ENCODE measurements at places on chromosomes 12 and 14.
A peak's percentile ranks its signal among the peaks of the same experiment; 100 is the strongest.

DNA sequence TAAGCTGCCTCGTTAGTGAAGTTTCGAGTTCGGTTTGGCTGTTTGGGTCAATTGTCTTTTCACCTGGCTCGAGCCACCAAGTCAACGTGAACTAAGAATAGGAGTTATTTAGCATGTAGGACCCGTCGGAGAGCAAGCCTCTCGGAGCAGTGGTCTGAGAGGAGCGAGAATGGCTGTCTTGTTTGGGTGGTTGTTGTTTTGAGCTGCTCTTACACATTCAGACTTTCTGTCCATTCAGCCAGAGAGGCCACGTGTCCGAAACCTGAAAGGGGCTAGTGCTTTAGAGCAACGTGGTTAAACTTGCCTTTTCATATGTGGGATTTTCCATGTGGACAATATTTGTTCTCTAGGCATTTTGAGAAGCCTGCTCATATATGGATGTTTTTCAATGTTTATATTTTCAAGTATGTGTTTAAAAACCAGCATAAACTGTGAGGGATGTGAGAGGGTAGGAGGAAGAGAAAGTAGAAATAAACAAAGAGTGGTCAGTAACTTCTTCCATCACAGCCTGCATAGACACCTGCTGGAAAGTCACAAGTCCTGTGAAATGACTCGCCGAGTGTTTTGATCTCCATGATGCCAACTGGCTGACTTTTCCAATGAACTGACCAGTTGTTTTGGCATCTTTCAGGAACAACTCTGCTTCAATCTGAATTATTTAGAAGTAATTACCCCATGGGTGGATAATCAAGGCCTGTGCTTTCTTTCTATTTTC, 221.0 kb downstream of the ASCL1 start:
- DNase-seq: no peak

GRCh38 chr14:57302883-57303282, 34.1 kb downstream of the AP5M1 start:
- DNase-seq: no peak

- DNase-seq: no peak
Measured at GRCh38 chr12:662566-663292, 516 bp downstream of the NINJ2 start.

DNA sequence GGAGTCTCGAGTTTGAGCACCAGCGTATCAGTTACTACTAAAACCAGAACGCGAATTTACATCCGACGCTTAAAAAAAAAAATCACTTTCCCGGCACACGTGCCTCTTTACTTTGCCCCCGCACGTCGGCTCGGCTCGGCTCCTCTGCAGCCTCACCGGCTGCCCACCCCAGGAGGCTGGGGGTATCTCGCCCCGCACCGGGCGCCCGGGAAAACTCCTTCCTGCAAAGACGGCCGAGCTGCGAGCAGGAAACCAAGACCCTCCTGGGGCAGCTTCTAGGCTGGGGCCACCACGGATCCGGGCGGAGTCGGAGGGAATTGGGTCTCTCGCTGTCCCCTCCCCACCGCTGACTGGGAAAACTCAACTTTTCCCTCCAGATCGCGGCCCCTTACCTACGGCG, 610 bp downstream of the VSIG10 start:
- DNase-seq: peak; percentile 7

GRCh38 chr14:68822132-68822651, 29.3 kb upstream of the ZFP36L1 start:
- no peak for DNase-seq

- DNase-seq: no peak
Measured at GRCh38 chr14:31159682-31160296, 47.8 kb downstream of the HECTD1 start.

DNA sequence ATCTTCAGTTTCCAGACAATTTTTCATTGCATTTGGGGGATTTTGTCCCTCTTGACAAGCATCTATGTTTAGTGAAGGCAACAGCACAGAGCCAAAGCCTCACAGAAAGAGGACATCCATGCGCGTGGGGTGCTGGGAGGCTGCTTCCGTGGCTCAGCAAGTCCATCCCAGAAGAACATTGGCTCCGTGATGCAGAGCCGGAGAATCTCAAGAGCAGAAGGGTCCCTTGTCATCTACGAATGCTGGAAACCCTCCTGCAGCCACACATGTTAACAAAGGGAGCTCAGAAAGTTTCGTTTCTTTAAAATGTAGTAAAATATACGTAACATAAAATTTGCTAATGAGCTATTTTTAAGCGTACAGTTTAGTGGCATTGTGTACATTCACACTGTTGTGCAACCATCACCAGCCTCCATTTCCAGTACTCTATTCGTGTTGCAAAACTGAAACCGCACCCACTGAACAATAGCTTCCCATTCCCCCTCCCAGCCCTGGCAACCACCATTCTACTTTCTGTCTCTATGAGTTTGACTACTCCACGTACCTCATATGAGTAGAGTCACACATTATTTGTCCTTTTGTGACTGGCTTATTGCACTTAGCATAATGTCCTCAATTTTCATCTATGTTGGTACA, 185.9 kb downstream of the TTC7B start:
- no peak for DNase-seq

- DNase-seq: no peak
Measured at GRCh38 chr12:94623161-94623920, 27.0 kb downstream of the TMCC3 start.

DNA sequence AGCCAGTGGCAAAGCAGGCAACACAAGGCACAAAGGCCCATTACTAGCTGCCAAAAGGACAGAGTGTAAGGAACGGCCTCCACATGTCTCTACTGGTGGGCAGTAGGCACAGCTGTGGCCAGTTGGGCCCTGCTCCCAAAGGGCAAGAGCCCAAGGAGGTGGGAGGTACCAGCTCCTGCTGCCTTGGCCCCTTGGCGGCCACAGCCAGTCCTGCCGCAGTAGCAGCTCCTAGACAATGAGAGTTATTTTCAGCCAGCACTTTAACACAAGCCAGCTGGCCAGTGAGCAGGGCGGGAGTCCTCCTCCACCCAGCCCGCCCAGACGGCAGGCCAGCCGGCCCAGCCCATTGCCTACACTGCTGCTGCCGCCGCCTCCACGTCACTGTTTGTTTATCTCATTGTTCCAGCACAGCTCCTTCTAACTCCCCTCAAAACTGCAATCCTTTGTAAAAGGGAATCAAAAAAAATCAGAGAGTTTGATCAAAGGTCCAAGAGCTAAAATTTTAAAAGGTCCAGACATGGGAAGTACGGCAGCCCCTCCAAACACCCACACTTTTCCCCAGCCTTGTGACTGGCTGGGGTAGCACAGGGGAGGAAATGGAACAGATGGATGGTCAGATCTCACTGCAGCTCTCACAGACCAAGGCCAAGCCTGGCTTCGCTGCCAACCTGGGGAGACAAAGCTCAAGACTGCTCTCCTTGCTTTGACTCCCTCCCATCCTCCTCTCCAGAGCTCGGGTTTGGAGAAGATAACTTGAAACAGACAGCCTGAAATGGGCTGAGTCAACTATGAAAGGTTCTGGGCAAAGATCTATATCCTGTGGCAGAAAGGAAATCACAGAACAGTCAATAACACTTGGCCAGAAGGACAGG, 33.5 kb downstream of the FMNL3 start:
- DNase-seq: no peak

GRCh38 chr14:51079085-51079484, 15.8 kb downstream of the TRIM9 start:
- no peak for DNase-seq

DNA sequence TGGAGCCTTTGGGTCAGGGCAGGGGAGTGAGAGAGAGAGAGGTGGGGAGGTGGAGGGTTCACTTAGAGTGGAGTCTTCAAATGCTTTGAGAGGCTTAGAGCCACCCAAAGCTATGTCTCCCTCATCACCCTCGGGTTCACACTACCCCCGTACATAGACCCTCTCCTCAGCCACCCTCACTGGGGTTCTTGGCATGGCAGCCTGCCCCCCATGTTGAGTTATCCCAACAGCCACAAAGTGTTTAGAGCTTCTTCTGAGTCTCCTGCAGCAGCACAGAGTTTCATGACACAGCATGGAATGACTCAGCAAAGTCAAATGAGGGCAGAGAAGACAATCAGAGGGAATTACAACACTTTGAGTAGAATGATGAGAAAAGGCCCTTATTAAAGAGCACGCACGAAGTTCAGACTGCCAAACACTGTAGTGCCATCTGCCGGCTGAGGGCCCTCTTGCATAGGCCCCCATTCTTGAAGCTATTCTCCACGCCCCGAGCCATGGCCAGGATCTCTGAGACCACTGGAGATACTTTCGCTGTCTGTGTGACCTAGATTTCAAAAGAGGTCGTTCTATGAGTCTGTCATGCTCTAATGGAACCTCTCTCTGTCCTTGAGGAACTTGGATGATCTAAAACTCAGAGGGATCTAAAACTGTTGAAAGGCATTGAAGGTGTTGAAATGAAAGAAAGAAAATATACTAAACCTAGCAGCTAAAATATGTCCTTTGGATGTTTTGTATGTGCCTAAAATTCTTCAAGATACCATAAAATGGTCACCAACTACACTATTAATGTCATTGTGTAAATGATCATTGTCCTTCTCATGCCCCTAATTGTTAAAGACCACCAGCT, 221.9 kb downstream of the PELI2 start:
- peak; percentile 57 for DNase-seq

GRCh38 chr12:12872139-12872933, 19.0 kb upstream of the GPRC5A start:
- DNase-seq: no peak

- DNase-seq: no peak
Measured at GRCh38 chr14:53748691-53749090, 207.9 kb downstream of the BMP4 start.

GRCh38 chr14:95465358-95465757, 51.1 kb downstream of the SYNE3 start:
- no peak for DNase-seq

- no peak for DNase-seq
Measured at GRCh38 chr12:62250671-62251608, 9.3 kb upstream of the USP15 start.

GRCh38 chr14:33940561-33941011, 10.3 kb downstream of the EGLN3 start:
- DNase-seq: no peak

- DNase-seq: no peak
Measured at GRCh38 chr12:17992002-17992656, 97.9 kb downstream of the RERGL start.

GRCh38 chr14:91249841-91250616, 5.5 kb upstream of the GPR68 start:
- no peak for DNase-seq

DNA sequence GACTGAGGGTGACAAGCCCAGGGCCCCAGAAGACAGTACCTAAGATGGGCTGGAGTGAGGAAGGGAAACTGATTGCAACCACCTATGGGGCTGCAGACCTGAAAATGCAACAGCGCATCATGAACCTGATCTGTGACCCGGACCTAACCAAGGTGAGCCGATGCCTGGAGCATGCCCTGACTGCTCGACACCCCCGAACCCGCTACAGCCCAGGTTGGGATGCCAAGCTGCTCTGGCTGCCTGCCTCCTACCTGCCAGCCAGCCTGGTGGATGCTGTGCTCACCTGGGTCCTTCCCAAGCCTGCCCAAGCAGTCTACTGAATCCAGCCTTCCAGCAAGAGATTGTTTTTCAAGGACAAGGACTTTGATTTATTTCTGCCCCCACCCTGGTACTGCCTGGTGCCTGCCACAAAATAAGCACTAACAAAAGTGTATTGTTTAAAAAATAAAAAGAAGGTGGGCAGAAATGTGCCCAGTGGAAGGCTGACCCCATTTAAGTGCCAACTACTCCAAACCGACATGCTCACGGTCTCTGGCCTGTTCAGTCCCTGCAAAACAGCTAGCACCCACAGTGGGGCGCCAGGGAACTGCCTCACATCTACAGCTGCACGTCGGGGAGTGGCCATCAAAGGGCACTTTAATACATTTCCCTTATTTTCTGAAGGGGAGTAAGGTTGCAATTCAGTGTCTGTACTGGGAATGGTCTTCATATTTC, 4.2 kb downstream of the RDH5 start:
- DNase-seq: peak; percentile 65
